ENCODE measurements at places on chromosomes 2 and 18.
A peak's percentile ranks its signal among the peaks of the same experiment; 100 is the strongest.

DNA sequence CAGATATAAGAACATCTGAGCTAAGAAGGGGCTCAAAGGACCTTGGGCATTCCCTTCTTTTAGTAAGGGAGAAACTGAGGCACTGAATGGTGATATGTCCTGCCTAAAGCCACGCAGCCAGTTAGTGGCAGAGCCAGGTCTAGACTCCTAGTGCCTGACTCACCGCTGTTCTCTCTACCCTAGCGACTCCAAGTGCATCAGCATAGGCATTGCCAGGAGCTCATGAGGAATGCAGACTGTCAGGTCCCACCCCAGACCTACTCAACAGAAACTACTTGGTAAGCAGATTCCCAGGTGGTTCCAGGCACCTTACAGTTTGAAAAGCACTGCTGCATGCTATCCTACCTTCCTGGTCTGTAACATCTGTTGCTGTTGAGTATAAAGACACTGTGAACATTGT is 158.9 kb downstream of the MSH2 start:
- no peak for DNase-seq

DNA sequence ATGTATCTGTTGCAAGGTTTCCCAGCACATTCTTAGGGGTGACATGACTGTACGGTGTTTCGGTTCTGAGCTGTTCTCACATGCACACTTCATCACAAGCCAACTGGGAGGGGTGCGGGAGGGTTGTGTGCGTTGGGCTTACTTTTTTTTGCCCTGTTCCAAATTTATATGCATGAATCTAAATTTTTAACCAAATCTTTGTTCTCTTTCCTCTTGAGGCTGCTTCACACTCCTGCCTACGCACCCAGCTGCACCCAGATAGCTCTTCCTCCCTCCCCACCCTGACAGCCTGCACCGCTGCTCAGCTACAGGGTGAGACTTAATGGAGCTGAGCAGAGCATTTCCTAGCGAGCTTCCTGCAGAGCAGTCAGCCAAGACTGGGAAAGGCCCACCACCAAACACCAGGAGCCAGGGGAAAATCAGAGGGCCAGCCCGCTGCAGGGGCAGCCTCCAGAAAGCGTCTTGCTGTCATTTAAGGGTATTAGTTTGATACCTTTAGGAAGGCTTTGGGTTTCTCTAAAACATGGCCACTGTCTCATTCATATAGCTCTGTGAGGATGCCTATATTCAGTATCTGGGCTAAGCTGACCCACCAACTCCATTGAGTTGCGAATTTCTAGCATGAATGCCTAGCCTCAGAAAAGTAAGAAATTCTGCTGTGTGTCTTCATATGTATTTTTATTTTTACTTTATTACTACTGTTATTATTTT is 84.5 kb downstream of the POU3F3 start:
- DNase-seq, result peak; percentile 66

- DNase-seq, result no peak
These were observed 94.6 kb downstream of the MC4R start for GRCh38 chr18:60277855-60278480.

GRCh38 chr2:111701266-111701665 is 182.7 kb downstream of the ANAPC1 start:
- DNase-seq, result no peak

- DNase-seq, result no peak
These were observed 122.5 kb downstream of the FHOD3 start for GRCh38 chr18:36419900-36420531.

GRCh38 chr2:229653531-229653930 is 60.8 kb downstream of the DNER start:
- no peak for DNase-seq

DNA sequence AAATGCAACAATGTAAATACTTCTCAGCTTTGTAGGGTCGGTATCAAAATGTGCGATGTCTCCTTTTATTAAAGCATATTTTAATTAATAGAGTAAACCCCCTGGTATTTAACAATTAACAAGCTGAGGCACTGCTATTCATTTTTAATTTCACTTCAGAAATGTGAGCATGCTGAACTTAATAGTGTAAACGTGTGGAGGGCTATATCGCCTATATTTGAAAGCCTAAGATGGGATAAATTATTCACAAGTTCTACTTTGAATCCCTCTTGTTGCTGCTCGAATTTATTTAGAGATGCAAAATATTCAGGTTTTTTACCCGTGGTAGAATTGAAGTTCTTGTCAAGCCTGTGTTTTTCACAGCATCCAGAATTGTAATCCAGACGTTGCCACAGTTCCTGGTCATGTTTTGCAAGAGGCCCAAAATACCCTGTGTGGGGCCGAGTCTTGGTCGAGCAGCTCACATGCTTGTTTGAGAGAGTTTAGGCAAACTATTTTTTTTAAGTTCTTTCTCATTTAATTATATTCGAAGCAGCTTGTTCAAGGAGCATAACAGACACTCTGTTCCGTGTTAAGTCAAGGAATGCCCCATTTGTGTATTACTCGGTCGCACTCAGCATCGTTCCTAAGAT is 2.5 kb downstream of the SALL3 start:
- DNase-seq, result no peak

- DNase-seq, result no peak
These were observed 5.7 kb downstream of the TM4SF20 start for GRCh38 chr2:227373389-227373788.

DNA sequence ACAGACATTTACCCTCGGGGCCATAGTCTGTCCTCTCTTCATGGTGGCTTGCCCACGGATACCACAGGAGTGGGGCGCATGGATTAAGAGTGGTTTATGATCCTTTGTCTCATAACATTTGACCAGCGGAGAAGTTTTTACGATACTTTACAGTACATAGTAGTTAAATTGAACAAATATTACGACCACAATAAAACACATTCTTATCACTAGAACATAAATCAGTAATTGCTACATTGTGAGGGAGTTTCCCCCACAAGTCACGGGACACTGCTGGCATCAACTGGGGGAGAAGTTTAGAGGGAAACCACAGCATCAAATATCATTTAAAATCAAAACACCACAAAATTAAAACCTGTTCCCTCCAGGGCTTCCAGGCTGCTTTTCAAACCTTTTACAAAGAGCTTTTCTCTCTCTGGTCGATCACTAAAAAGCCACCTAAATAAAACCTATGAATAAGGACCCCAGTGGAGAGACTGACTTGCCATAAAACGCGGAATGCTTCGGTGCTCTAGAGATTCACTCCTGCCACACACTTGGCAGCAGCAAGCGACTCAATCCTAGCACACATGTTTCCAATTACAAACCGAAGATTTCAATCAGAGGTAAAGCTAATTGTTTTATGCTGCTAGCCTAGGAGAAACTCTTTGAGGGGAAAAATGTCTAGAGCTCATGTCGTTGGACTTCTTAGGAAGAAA is 173.7 kb upstream of the HNRNPA3 start:
- no peak for DNase-seq

- DNase-seq, result no peak
These were observed 770 bp downstream of the UPP2 start for GRCh38 chr2:158102446-158102845.

GRCh38 chr18:66819235-66819634 is 215.3 kb upstream of the CDH19 start:
- DNase-seq, result no peak

GRCh38 chr2:233926806-233927205 is 9.6 kb downstream of the TRPM8 start:
- no peak for DNase-seq

- no peak for DNase-seq
These were observed 8.0 kb downstream of the ALLC start for GRCh38 chr2:3665886-3666612.

DNA sequence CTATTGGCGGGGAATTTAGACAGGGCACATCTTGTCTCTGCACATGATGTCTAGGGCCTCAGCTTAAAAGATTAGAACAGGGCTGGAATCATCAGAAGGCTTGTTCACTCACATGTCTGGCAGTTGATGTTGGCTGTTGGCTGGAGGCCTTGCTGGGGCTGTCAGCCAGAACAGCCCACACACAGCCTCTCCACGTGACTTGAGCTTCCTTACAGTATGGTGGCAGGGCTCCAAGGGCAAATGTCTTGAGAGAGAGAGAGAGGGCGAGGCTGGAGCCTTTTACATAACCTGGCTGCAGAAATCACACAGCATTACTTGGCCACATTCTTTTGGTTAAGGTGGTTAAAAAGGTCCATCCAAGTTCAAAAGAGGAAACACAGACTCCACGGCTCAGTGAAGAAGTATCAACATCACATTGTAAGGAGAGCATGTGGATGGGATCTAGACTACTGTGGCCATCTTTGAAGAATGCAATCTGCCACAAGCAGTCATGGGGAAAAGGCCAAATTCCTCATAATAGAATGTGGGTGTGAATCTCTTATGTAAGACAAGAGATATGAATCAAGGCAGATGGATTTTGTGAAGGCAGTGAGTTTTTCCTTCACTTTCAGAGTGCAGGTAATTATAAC is 30.4 kb downstream of the SRSF7 start:
- no peak for DNase-seq

DNA sequence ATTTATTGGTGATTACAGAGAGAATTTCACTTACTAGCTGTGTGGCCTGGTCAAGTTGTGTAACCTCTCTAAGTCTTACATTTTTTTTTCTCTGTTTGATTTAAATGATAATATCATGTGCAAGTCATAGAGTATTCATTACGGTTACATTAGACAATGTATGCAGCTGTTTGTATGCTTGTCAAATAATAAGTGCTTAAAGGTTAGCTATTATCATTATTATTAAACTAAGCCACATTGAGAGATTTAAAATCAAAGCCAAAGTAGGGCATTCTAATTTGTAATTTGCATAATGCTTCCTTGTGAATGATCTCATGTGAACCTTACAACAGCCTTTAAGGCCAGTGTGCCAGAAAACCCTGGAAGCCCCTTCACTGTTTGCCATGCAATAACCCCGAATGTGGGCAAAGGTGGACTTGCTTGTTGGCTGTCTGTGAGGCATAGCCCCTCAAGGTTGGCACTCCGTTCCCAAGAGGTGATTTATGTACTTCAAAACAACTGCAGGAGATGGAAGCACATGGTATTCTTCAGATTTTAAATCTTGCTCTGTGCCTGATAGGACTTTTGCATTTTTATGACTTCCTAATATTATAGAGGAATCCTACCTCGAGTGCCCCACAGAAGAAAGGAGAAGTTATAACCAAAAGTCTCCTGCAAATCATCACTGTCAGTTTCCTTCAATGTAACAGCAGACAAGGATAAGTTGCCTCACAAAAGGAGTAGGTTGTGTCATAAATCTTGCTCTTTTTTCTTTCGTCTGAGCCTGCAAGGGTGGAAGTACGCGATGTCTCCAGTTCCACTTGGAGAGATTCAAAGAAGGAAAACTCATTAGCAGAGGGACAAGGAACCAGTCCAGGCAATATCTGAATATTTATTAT is 272.0 kb downstream of the TGIF1 start:
- no peak for DNase-seq

DNA sequence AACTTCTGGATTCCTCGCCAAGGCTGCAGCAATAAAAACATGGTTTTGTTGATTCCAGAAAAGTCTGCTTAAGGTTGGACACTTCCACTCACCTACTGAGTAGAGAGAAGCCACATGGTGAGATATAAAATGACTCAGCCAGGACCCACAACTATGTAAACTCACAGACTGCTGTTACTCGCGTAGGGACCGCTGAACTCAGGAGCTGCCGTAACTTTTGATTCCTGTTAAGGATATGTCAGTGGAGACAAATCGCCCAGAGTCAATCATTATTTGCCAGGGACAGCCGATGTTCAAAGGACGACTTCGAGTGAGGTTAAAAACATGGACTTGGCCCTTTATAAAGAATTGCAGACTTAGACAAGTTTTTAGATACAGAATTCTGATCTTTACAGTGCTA is 25.6 kb downstream of the CYB5A start:
- DNase-seq, result no peak

GRCh38 chr2:102154946-102155702 is 12.6 kb downstream of the IL1R1 start:
- DNase-seq, result no peak

DNA sequence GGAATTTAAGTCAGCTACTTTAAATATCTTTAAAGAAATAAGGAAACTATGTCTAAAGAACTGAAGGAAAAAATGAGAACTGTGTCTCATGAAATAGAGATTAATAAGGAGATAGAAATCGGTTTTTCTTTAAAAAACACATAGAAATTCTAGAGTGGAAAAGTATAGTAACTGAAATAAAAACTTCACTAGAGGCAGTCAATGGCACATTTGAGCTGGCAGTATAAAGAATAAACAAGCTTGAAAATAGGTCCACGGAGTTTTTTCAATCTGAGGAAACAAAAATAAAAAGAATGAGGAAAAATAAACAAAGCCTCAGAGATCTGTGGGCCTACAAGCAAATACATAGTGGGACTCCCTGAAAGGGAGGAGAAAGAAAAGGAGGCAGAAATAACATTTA is 127.5 kb downstream of the TWIST2 start:
- no peak for DNase-seq

DNA sequence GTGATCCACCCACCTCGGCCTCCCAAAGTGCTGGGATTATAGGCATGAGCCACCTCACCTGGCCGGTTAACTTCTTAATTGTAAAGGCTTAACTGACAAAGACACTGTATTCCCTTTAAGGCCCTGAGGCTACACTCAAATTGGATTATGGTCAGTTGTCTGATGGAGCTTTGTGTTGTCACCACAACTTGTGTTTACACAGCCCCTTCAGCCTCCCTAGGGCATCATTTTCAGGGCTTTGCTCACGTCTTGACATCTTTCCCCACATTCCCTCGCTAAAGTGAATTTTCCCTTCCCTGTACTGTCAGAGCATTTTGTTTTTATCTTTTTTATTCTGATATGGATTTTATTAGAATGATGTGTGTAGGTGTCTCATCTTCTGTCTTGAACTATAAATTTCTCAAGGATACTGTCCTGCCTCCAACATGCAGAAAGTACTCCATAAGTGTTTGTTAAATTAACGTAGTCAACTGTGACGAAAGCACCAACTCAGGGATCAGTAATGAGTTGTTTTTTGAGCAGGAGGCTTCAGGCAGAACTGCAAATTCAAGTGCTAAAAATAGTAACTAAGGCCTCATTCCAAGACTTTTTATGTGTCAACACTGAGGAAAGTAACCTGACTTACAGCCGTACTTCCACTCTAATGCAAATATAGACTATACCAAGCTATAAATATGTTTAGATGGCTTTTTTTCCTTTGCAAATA is 77.1 kb upstream of the NARS1 start:
- no peak for DNase-seq

- no peak for DNase-seq
These were observed 219.5 kb downstream of the SOX11 start for GRCh38 chr2:5911718-5912117.

DNA sequence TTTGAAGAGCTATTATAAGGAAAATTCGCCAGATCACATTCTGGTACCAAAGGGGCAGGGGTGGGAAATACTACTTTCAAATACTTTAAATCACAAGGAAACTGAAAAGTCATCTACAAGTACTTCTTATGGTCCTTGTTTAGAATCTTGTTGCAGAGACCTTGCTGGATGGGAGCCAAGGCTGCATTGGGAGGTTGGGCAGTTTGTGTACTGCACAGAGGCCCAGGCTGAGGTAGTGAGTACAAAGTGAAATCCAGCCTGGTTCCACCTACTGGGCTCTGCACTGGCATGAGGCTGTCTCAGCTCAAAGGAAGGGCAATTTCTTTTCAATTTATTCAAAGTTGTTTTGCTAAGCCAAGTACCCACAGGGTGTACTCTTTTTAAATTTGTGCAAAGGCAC is 140.3 kb upstream of the DLX2 start:
- no peak for DNase-seq

Measured in caudate nucleus (tissue), 63 donors.